ENCODE measurements at places on chromosomes 5 and 9. TPM values are rescaled to one million over a fixed set of nuclear protein-coding genes. Genes with fewer than 3 reads are reported as not detected.

The CDH9 gene
- 1.2 TPM for total RNA-seq

The CD72 gene
- total RNA-seq = 4.2 TPM

The C5orf52 gene
- not detected for total RNA-seq

The CXCL14 gene
- total RNA-seq = 51.6 TPM

The TDRD7 gene
- total RNA-seq = 8.9 TPM

The SH3RF2 gene
- total RNA-seq = 2.2 TPM

The PCDHA10 gene
- total RNA-seq = 18.6 TPM

The FGF18 gene
- 11.7 TPM for total RNA-seq

The GABRA1 gene
- total RNA-seq = not detected

The FOXD4 gene
- 0.35 TPM for total RNA-seq

The MAMDC2 gene
- 0.58 TPM for total RNA-seq

The NXNL2 gene
- total RNA-seq = 2.2 TPM

GRCh38 chr5:145495741-145496140, 339.4 kb downstream of the PRELID2 start:
- H3K36me3 ChIP-seq = no peaks in the 10 kb centered on the region
- DNase-seq = no peak
- H3K4me1 ChIP-seq = peaks cover 6% of the 10 kb centered on the region
- no peak overlapping the region for H3K4me3 ChIP-seq
- no peaks in the 10 kb centered on the region for H3K27me3 ChIP-seq

GRCh38 chr9:14245901-14246525, 67.9 kb downstream of the NFIB start:
- no peak for DNase-seq
- H3K4me3 ChIP-seq = no peak overlapping the region
- peaks cover 87% of the 10 kb centered on the region for H3K4me1 ChIP-seq

GRCh38 chr5:135249658-135250057, 149.4 kb downstream of the MACROH2A1 start:
- H3K27me3 ChIP-seq = no peaks in the 10 kb centered on the region
- H3K4me3 ChIP-seq = no peak overlapping the region
- H3K36me3 ChIP-seq = no peaks in the 10 kb centered on the region
- peaks cover 53% of the 10 kb centered on the region for H3K4me1 ChIP-seq

GRCh38 chr5:122321921-122322320, 9.9 kb downstream of the SNCAIP start:
- H3K4me3 ChIP-seq = no peak overlapping the region
- no peak for DNase-seq
- H3K27ac ChIP-seq = peak overlapping the region; percentile 93
- H3K27me3 ChIP-seq = no peaks in the 10 kb centered on the region
- H3K36me3 ChIP-seq = peaks cover 25% of the 10 kb centered on the region
- peaks cover 83% of the 10 kb centered on the region for H3K4me1 ChIP-seq

- no peak overlapping the region for H3K27ac ChIP-seq
- H3K4me3 ChIP-seq = no peak overlapping the region
- no peaks in the 10 kb centered on the region for H3K36me3 ChIP-seq
- peaks cover 7% of the 10 kb centered on the region for H3K4me1 ChIP-seq
- H3K27me3 ChIP-seq = no peaks in the 10 kb centered on the region
These were observed 218.1 kb upstream of the CD180 start for GRCh38 chr5:67414712-67415111.

DNA sequence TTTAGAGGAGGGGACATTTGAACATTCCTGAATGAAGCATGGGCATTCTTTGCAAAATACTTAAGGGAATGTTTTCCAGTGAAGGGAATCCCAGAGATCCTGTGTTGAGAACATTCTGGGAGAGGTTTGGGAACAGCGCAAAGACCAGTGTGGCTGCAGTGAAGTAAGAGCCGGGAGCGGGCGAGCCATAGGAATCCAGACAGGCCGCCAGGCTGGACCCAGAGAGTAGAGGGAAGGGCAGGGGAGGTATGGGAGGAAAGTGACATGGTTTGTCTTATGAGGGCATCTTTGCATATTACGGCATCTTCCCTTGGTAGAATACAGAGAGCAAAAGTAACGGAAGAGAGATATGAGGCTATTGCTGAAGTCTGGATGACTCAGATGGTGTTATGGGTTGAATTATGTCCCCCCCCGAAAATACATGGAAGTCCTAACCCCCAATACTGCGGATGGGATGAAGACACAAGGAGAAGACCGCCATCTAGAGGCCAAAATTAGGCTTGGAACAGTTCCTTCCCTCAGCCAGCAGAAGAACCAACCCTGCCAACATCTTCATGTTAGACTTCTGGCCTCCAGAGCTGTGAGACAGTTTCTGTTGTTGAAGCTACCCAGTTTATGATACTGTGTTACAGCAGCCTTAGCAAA, 268.2 kb downstream of the MAST4 start:
- H3K4me1 ChIP-seq = peaks cover 58% of the 10 kb centered on the region
- no peak for DNase-seq
- no peak overlapping the region for H3K4me3 ChIP-seq
- no peaks in the 10 kb centered on the region for H3K27me3 ChIP-seq

DNA sequence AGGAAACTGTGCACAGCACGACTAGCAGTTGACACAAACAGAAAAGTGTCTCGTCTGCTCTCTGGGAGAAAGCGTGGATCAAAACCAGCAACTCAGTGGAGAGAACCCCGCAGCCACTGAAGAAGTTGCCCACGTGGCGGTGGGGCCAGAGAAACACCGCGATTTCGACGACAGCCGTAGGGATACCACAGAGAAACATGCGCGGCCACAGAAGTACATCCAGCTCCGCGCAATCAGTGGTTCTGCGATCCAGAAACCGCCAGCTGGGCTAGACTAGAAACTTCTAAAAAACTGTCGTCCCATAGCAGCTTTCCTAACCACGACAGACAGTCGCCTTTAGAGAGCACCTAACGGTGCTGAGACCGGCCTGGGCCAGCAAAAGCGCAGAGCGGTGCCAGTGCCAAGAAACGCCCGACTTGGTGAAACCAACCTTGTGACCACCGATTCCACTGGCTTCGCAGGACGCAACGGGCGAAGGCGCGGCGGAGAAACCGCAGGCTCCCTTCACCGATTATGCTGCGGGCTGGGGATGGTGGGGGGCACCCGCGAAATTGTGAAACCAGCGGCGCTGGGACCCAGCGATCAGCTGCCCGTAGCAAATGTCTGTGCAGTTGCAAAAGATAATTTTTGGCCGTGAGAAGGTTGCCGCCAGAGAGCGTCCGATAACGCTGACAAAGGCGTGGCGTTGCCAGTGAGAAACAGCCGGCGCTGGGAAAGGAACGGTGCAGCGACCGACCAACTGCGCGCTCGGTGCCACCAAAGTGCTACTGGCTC, 2.7 kb upstream of the ANXA2R start:
- DNase-seq = no peak
- peaks cover 75% of the 10 kb centered on the region for H3K27me3 ChIP-seq
- H3K27ac ChIP-seq = peak overlapping the region; percentile 93
- no peaks in the 10 kb centered on the region for H3K36me3 ChIP-seq
- peaks cover 34% of the 10 kb centered on the region for H3K4me1 ChIP-seq

GRCh38 chr5:68734781-68735180, 359.0 kb upstream of the SLC30A5 start:
- H3K36me3 ChIP-seq = no peaks in the 10 kb centered on the region
- no peak overlapping the region for H3K27ac ChIP-seq
- no peaks in the 10 kb centered on the region for H3K27me3 ChIP-seq
- no peak overlapping the region for H3K4me3 ChIP-seq
- peaks cover 9% of the 10 kb centered on the region for H3K4me1 ChIP-seq

DNA sequence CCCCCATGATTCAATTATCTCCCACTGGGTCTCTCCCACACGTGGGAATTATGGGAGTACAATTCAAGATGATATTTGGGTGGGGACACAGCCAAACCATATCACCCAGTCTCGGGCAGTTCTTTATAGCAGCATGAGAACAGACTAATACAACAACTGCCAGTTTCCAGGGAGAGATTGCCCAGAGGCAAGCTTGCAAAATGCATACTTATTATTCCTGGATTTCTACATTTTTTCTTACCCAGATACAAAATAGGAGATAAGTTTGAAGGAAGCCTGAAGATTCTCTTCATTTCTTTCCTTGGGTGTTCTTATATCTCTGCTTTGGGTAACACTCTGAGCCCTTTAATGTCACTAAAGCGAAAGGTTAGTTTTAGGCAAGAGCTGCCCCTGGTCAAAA, 691.2 kb downstream of the TAF11L14 start:
- H3K4me3 ChIP-seq = no peak overlapping the region
- no peaks in the 10 kb centered on the region for H3K36me3 ChIP-seq
- H3K4me1 ChIP-seq = peaks cover 9% of the 10 kb centered on the region

DNA sequence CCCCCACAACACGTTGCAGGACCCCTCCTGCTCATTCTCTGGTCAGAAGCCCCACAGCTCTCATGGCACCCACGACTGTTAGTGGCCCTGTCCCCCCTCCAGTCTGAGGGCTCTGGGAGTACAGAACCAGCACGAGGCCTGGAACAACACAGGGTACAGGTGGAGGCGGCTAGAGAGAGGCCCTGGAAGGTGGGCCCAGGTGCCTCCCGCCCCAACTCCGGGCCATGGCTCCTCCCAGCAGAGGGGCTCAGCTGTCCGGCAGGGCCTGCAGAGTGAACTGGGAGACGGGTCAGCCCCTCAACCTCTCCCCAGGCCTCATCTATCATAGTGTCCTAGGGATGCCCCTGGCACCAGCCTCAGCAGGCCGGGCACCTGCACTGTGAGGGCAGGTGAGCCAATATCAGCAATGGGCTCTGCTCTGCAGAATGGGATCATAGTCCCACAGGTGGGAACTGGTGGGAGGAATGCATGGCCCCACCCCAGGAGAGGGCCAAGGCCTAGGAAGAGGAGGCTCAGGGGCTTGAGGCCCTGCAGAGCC, 58.6 kb downstream of the BARX1 start:
- no peak overlapping the region for H3K4me3 ChIP-seq
- no peak overlapping the region for H3K27ac ChIP-seq
- H3K36me3 ChIP-seq = no peaks in the 10 kb centered on the region
- peaks cover 5% of the 10 kb centered on the region for H3K27me3 ChIP-seq
- DNase-seq = no peak

GRCh38 chr5:96468956-96469355, 35.9 kb upstream of the PCSK1 start:
- DNase-seq = no peak
- H3K4me1 ChIP-seq = no peaks in the 10 kb centered on the region
- peaks cover 11% of the 10 kb centered on the region for H3K27me3 ChIP-seq
- H3K4me3 ChIP-seq = no peak overlapping the region

DNA sequence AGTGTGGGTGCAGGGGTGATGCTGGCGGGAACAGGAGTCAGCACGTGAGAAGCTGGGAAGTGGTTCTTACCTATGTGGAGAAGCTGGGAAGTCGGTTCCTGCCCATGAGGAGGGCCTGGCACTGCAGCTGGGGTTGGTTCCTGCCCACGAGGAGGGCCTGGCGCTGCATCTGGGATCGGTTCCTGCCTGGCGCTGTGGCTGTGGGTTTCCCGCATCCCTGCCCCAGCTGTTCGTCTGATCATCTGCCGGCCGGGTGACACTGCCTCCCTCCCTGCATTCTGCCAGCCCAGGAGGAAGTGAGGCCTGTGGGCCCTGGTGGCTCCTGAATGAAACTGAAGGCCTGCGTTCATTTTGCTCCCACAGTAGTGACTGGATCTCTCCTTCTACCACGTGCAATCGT, 5.1 kb downstream of the OBP2A start:
- DNase-seq = no peak
- no peaks in the 10 kb centered on the region for H3K36me3 ChIP-seq
- H3K27ac ChIP-seq = no peak overlapping the region
- no peak overlapping the region for H3K4me3 ChIP-seq

DNA sequence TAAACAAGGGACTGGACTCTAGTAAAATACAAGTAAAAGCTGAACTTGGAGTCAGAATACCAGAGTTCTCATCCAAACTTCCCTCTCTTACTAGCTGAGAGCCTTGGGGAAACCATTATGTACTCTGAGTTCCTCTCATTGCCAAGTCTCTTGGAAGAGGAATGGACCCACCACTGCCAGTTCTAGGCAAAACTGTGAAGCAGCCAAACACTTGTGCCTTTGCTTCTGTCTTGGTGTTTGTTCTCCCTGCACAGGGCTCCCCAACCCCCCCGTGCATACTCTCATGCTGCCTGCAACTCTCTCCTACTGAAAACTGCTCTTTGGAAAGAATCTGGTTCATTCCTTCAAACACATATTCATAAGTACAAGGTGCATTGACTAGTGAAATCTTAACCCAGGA, 102.6 kb downstream of the PDZD2 start:
- no peaks in the 10 kb centered on the region for H3K4me1 ChIP-seq
- no peak overlapping the region for H3K4me3 ChIP-seq
- peaks cover 4% of the 10 kb centered on the region for H3K36me3 ChIP-seq
- H3K27me3 ChIP-seq = no peaks in the 10 kb centered on the region
- no peak for DNase-seq
- no peak overlapping the region for H3K27ac ChIP-seq

GRCh38 chr9:98132806-98133631, 14.0 kb upstream of the TRIM14 start:
- no peak overlapping the region for H3K27ac ChIP-seq
- no peaks in the 10 kb centered on the region for H3K4me1 ChIP-seq
- H3K27me3 ChIP-seq = no peaks in the 10 kb centered on the region
- no peak overlapping the region for H3K4me3 ChIP-seq
- no peak for DNase-seq
- no peaks in the 10 kb centered on the region for H3K36me3 ChIP-seq

DNA sequence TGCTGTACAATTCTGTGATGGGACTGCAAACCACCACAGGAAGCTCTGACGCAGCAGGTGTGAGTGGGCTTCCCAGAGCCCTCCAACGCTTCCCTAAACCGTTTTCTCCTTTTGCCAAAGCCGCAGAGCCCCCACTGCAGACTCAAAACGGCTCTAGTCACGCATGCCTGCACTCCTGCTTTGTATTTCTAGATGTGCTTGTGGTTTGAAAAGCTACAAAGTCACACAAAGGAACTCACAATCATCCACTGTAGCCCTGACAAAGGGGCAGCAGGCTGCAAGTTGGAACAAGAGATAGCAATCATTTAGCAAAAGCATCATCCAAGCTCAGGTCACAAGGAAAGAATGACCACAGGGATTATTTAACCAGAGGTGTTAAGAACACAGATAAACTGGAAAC, 79.3 kb downstream of the PTPN3 start:
- no peak for DNase-seq
- no peaks in the 10 kb centered on the region for H3K27me3 ChIP-seq
- H3K4me1 ChIP-seq = peaks cover 22% of the 10 kb centered on the region
- H3K4me3 ChIP-seq = no peak overlapping the region
- no peak overlapping the region for H3K27ac ChIP-seq
